ENCODE measurements at places on chromosomes 13 and 19. TPM values are rescaled to one million over a fixed set of nuclear protein-coding genes. Genes with fewer than 3 reads are reported as not detected.

KLK14 gene
- not detected for total RNA-seq

DNA sequence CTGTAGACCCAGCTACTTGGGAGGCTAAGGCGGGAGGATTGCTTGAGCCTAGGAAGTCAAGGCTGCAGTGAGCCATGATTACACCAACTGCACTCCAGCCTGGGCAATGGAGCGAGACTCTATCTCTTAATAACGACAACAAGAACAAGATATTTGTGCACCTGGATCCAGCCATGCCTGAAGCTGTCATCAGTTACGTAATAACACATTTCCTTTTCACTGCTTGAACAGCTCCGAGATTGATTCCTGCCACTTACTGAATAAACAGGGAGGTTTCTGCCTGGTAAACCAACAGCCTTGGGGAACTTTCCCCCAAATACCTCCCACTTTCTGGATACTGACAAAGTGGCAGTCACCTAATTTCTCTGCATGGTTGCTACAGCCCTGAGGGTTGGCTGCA is 5.4 kb downstream of the KANK2 start:
- no peak for DNase-seq
- no peaks in the 10 kb centered on the region for H3K36me3 ChIP-seq
- peaks cover 15% of the 10 kb centered on the region for H3K4me1 ChIP-seq
- no peak overlapping the region for H3K4me3 ChIP-seq
- H3K27ac ChIP-seq: peak overlapping the region; percentile 99

- H3K4me3 ChIP-seq: no peak overlapping the region
- no peaks in the 10 kb centered on the region for H3K4me1 ChIP-seq
These were observed 212.0 kb upstream of the SPRY2 start for GRCh38 chr13:80552851-80553440.

GRCh38 chr13:44331912-44332851 is 41.4 kb upstream of the SERP2 start:
- peak overlapping the region; percentile 81 for H3K27ac ChIP-seq
- no peak overlapping the region for H3K4me3 ChIP-seq
- H3K27me3 ChIP-seq: no peaks in the 10 kb centered on the region

GRCh38 chr13:110529522-110530311 is 31.8 kb downstream of the RAB20 start:
- no peaks in the 10 kb centered on the region for H3K4me1 ChIP-seq
- DNase-seq: no peak
- H3K4me3 ChIP-seq: no peak overlapping the region

- H3K4me1 ChIP-seq: peaks cover 4% of the 10 kb centered on the region
- no peak for DNase-seq
- H3K4me3 ChIP-seq: no peak overlapping the region
- no peaks in the 10 kb centered on the region for H3K36me3 ChIP-seq
- no peak overlapping the region for H3K27ac ChIP-seq
These were observed 6.2 kb downstream of the WASF3 start for GRCh38 chr13:26563713-26564112.

- H3K27me3 ChIP-seq: no peaks in the 10 kb centered on the region
- no peaks in the 10 kb centered on the region for H3K36me3 ChIP-seq
- no peak overlapping the region for H3K4me3 ChIP-seq
- peaks cover 5% of the 10 kb centered on the region for H3K4me1 ChIP-seq
- peak overlapping the region; percentile 91 for H3K27ac ChIP-seq
These were observed 194.5 kb downstream of the KATNAL1 start for GRCh38 chr13:30112602-30113435.

DNA sequence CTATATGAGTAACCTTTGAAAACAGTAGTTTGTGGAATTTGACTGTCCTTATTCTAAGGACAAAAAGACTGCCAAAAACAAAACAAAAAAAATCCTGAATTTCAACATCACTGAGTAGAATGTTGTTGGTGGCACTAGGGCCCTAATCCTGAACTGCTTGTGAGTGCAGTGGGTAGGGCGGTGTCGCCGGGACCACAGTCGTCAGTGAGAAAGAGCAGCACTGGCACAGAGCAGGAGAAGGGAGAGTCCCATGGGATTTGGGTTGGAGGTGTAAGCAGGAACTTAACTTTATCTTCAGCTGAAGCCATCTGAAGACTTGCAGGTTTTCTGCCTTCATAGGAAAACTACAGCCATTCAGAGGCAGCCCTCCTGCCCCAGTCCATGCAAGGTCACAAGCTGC is 5.6 kb downstream of the PCID2 start:
- no peak overlapping the region for H3K27ac ChIP-seq
- H3K36me3 ChIP-seq: no peaks in the 10 kb centered on the region
- no peak overlapping the region for H3K4me3 ChIP-seq
- no peak for DNase-seq

GRCh38 chr13:85223883-85224656 is 575.1 kb downstream of the SLITRK6 start:
- DNase-seq: no peak
- no peaks in the 10 kb centered on the region for H3K27me3 ChIP-seq
- no peak overlapping the region for H3K27ac ChIP-seq
- H3K4me3 ChIP-seq: no peak overlapping the region
- no peaks in the 10 kb centered on the region for H3K36me3 ChIP-seq
- H3K4me1 ChIP-seq: no peaks in the 10 kb centered on the region
